ENCODE measurements at places on chromosomes 16 and 17. TPM values are rescaled to one million over a fixed set of nuclear protein-coding genes. Genes with fewer than 3 reads are reported as not detected.

OR3A2 gene
- 9.7 TPM for total RNA-seq

METTL23 gene
- total RNA-seq, result 14.8 TPM

SRCIN1 gene
- total RNA-seq, result 33.7 TPM

PDIA2 gene
- total RNA-seq, result 12.5 TPM

Data from diencephalon (tissue), 1 donor.